ENCODE measurements at places on chromosomes 1 and 21.

- no peak for DNase-seq
These were observed 8.9 kb downstream of the MAP1LC3C start for GRCh38 chr1:241990040-241990439.

- no peak for DNase-seq
These were observed 23.6 kb upstream of the SPSB1 start for GRCh38 chr1:9269078-9269501.

GRCh38 chr1:204178487-204179281, 12.5 kb upstream of the REN start:
- no peak for DNase-seq

- no peak for DNase-seq
These were observed 1206.7 kb upstream of the ADGRL2 start for GRCh38 chr1:80594013-80594412.

DNA sequence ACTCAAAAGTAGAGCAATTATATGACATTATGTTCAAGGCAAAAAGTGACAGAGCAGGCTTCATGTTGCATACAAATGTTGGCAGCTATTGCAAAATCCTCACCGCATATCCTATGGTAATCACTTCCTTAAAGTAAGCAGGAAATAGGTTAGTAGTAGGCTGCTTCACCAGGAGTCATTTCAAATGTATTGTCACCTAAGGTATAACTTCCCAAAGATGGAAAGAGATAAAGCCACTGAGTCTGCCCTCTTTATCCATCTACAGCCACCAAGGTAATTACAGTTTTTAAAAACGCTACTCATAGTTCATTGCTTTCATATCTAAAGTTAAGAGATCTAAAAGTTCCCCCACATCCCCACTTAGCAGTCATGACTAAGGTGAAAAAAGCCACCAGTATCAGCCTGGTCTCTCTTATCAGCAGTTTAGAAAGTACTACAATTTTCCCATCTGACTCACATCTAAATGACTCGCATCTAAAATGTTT, 31.6 kb upstream of the UBE2U start:
- DNase-seq, result no peak

GRCh38 chr21:22725436-22725835, 1727.2 kb downstream of the NCAM2 start:
- no peak for DNase-seq

DNA sequence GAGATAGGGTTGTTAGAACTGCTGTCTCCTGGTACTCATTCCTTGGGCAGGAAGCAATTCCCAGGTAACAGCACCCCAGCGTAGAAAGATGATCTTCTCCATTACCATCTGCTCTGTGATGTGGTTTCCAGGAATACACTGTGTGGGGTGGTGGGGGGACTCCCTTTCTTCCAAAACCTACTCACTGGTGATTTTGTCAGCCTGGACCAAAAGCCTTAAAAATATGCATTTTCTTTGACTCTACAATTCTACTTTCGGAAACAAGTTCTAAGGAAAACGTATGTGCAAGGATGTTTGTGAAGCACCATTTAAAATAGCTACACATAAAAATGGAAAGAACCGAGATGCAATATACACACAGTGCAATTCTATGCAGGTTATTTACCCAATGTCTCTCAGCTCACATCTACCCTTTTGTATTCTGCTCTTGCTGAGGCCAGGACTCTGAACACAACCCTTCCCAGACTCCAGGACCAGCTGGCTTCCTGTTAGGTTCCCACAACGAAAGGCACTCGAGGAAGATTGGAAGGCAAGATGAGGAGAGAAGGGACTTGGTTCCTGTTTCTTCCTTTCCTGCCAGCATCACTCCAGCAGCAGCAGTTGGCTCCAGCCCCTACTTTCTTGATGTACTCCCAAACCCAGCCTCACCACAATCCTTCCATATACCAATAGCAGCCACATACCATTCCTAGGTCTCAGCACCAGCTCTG, 33.0 kb upstream of the GJB5 start:
- DNase-seq, result no peak

- no peak for DNase-seq
These were observed 102.7 kb downstream of the ADARB1 start for GRCh38 chr21:45177039-45177438.

DNA sequence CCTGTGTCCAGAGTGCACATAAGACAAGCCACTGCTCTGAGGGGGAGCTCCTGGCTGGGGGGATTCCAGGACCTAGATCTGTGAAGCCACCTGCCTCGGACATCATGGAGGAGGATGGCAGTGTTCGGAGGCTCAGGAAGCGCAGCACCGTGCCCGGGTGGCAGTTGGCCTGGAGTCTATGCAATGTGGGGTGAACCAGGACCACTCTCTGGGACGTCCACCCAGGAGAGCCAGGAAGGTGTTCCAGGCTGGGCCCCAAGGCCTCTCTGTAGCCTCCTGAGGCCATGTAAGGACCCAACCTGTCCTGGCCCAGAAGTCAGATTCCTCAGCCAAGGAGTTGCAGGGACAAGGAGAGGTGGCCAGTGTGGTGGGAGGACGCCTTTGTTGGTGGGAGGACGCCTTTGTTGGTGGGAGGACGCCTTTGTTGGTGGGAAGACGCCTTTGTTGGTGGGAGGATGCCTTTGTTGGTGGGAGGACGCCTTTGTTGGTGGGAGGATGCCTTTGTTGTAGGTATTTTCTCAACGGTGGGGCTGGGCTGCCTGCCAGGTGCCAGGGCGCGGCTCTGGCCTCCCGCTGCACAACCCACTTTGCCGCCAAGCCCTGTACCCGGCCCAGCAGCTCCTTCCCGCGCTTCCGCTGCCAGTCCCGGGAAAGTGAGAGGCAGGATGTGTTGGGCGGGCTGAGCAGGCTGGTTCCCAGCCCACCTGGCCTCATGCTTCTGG, 30.6 kb upstream of the BMP8B start:
- DNase-seq, result no peak

GRCh38 chr1:178684542-178685000, 40.5 kb upstream of the RALGPS2 start:
- no peak for DNase-seq

GRCh38 chr1:234938135-234938534, 190.5 kb downstream of the TOMM20 start:
- no peak for DNase-seq

GRCh38 chr1:15146971-15147376, 6.6 kb upstream of the TMEM51 start:
- DNase-seq, result no peak

GRCh38 chr1:16631248-16632043, 18.1 kb upstream of the NBPF1 start:
- peak; percentile 27 for DNase-seq

- DNase-seq, result no peak
These were observed 94.9 kb downstream of the DYRK1A start for GRCh38 chr21:37461479-37461878.

- no peak for DNase-seq
These were observed 3.8 kb downstream of the AGO1 start for GRCh38 chr1:35886577-35887431.

GRCh38 chr1:7432900-7433380, 338.2 kb upstream of the VAMP3 start:
- DNase-seq, result no peak

DNA sequence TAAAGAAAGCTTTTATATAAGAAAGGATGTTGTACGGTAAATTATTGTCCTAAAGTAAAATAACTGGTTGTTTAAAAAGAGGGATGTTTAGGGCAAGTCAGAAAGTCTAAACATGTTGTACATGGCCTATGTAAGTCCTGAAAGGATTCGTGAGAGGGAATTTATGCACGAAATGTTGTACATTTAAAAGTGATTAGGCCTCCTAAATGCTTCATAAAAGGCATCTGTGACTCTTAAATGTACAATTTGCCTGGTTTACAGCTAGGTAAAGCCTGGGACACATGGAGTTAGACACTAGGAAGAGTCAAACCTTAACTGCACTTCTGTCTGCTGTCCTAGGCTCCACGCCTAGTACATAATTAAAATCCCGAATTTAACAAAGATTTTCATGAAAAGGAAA, 9.7 kb downstream of the KRTAP13-3 start:
- DNase-seq, result no peak

GRCh38 chr1:59761443-59761842, 53.3 kb upstream of the HOOK1 start:
- no peak for DNase-seq

- DNase-seq, result no peak
These were observed 54.9 kb downstream of the NVL start for GRCh38 chr1:224274970-224275626.

DNA sequence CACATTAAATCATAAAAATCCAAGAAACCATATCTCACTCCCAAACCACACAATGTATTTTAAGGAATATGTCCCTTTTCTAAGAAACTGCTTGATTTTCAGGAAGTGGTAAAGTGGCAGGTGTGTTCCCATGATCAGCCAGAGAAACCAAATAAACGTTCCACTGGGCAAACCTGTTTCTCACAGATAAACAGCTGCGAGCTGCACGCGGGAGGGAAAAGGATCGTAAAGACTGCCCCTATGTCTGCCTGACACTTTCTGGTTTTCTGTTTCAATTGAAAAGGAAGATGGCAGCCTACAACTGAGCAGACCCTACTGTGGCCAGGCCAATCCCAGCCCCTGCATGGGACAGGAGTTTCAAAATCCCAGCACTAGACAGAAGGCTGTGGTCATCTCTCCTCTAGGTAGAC, 36.6 kb downstream of the HIVEP3 start:
- DNase-seq, result no peak

DNA sequence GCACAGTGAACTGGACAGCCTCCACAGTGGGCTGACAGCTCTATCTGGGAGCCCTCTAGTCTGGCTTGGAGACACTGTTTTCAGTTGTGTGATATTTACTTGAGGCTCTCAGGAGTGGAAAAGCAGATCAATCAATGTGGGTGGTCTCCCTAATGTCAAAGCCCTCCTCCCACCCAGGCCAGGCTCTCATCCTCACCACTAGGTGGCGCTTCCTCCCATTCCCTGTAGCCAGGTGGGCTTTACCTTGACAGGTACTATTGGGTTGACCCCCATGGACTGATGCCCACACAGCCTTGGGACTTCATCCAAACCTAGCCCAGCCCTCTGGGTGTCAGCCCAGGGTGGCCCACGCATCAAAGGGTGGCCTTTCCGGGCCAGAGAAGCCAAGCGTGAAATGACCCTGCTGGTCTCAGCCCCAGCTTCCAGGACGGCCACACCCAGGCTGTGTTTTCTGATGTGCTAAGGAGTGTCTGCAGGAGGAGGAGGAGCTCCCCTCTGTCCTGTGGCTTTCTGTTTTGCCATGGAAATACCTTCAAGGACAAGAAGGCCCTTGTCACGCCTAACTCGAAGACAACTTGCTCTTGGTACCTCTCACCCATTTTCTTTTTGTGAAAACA, 54.0 kb downstream of the CLIC6 start:
- peak; percentile 39 for DNase-seq

DNA sequence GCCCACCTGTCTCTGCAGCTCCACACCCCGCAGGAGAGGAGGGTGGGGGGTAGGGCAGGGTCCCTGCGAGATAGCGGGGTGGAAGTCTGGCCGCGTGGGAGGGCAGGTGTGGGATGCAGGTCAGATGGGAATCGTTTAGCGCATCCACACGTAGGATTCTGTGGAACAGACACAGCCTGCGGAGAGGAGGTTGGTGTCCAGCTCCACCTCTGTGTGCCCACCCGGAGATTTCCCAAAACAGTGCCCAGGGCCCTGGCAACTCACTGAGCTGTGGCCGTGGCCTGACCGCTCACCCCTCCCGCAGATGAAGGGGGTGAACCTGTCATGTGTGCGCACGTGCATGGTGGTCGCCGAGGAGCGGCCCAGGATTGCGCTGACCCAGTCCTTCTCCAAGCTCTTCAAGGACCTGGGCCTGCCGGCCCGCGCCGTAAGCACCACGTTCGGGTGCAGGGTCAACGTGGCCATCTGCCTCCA, 46.9 kb downstream of the S100B start:
- DNase-seq, result no peak

- no peak for DNase-seq
These were observed 448 bp downstream of the GATAD2B start for GRCh38 chr1:153922076-153922971.

GRCh38 chr1:186078245-186078644, 296.8 kb downstream of the TPR start:
- DNase-seq, result no peak

DNA sequence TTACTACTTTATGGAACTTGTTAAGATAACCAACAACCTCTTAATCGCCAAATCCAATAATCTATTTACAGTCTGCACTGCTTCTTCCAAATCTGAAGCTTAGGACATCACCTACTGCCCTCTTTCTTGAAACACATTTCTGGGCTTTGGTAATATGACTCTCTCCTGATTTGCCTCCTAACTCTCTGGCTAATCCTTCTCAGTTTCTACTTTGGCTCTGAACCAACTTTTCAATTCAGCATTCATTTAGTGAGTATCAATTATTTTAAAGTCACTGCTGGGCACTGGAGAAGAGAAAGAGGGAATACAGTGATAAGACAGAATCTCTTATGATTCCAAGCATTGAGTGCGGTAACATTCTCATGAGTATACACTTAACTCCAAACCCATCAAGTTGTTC, 275.0 kb downstream of the AKT3 start:
- no peak for DNase-seq

GRCh38 chr1:201084295-201084694, 27.9 kb downstream of the CACNA1S start:
- DNase-seq, result no peak

- peak; percentile 60 for DNase-seq
These were observed 2.6 kb downstream of the PRDM2 start for GRCh38 chr1:13702425-13703127.

- no peak for DNase-seq
These were observed 8.5 kb downstream of the AKT3 start for GRCh38 chr1:243841507-243841906.

GRCh38 chr1:25161981-25162380, 70.3 kb downstream of the SYF2 start:
- no peak for DNase-seq

DNA sequence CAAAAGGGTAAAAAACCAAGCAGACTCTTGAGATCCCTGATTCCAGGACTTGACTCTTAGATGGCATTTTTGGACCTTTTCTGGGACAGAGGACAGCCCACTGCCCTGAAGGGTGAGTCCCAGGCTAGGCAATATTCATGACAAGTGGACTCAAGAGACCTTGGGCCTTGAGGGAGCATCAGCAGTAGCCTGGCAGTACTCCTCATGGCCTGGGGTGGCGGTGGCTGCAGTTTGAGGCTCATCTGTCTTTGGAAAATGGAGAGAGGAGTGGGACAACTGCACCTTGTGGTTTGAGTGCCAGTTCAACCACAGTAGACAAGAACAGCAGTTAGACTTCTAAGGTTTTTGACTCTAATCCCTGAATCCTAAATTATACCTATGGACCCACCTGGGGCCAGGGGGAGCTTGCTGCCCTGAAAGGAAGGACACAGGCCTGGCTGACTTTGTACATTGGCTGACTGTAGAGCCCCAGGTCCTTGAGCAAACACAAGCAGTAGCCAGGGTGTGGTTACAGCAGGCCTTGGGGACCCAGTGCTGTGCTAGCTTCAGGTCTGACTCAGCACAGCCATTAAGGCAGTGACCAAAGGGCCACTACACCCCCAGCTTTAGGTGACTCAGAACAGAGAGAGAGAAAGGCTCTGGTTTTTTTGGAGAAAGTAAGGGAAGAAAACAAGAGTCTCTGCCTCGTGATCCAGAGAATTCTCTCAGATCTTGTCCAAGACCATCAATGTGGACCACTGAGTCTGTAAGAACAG, 1023.2 kb downstream of the KCNT2 start:
- no peak for DNase-seq

GRCh38 chr1:27454610-27455009, 35.4 kb downstream of the WASF2 start:
- DNase-seq, result no peak

GRCh38 chr1:245464290-245464689, 309.5 kb downstream of the KIF26B start:
- DNase-seq, result no peak
